ENCODE measurements at places on chromosomes 7 and 10.

GRCh38 chr10:3412646-3413045, 240.1 kb upstream of the PITRM1 start:
- DNase-seq = no peak

DNA sequence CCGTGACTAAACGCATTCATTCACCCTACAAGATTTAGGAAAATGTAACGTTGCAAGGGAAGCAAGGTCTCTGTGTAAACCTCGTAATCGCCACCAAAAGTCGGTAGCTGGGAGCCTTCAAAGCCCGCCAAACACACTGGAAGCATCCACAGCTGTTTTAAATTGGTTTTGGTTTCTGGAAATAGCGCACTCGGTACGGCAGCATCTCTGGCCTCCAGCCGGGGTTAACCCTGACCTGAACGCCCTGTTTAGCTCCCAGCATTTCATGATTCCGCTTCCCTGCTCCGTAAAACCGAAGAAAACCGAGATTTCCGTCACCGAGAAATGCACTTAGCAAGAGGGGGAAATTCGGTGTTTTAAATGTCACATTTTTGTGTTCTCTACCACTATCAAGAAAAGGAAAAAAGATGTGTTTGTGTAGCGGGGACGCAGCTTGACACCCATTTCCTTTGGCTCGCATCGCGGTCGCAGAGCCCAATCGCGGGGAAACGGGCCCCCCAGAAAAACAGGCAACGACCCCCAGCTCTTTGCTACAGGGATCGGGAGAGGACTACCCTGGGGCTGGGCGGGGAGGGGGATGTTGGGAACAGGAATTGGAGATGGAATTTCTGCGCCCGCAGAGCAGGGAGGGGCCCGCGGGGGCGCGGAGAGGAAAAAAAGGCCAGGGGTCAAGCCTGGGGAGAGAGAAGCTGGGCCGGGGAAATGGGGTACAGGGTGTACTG, 646 bp downstream of the SGCE start:
- DNase-seq = peak; percentile 42

DNA sequence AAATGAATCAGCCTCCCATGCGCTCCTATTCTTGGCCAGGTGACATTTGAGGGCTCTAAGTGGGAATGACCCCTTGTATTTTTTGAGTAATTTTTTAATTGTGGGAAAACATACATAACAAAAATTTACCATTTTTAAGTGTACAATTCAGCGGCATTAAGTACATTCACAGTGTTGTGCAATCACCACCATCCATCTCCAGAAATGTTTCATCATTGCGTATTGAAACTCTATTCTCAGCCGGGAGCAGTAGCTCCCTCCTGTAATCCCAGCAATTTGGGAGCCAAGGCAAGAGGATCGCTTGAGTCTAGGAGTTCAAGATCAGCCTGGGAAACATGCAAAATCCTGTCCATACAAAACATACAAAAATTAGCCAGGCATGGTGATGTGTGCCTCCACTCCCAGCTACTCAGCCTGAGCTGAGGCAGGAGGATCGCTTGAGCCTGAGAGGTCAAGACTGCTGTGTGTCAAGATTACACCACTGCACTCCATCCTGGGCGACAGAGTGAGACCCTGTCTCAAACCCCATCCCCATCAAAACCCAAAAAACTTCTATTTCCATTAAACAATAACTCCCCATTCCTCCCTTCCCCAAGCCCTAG, 2.5 kb downstream of the ANTXRL start:
- DNase-seq = no peak

DNA sequence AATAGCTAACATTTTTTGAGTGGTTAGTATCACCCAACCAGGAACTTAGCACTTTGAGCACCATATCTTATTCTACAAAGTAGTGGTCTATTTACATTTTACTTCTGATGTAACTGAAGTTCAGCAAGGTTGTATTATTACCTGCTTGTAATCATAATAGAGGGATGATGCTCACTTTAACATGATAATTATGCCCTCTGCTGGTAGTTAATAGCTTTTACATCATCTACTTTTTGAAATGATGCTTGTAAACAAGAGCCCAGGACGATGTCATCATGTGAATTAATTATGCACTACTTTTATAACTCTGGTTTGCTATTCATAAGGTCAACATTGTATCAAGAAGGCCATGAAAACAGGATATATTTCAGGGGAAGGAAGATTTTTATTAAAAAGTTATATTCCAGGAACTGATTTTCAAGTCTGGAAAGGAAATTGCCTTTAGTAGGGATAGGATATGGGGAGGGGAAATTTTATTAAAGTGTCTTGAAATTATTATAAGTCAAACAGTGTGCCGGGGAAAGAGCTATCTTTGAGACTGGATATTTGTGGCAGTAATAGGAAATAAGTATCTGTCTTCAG, 80.3 kb upstream of the SCIN start:
- no peak for DNase-seq

DNA sequence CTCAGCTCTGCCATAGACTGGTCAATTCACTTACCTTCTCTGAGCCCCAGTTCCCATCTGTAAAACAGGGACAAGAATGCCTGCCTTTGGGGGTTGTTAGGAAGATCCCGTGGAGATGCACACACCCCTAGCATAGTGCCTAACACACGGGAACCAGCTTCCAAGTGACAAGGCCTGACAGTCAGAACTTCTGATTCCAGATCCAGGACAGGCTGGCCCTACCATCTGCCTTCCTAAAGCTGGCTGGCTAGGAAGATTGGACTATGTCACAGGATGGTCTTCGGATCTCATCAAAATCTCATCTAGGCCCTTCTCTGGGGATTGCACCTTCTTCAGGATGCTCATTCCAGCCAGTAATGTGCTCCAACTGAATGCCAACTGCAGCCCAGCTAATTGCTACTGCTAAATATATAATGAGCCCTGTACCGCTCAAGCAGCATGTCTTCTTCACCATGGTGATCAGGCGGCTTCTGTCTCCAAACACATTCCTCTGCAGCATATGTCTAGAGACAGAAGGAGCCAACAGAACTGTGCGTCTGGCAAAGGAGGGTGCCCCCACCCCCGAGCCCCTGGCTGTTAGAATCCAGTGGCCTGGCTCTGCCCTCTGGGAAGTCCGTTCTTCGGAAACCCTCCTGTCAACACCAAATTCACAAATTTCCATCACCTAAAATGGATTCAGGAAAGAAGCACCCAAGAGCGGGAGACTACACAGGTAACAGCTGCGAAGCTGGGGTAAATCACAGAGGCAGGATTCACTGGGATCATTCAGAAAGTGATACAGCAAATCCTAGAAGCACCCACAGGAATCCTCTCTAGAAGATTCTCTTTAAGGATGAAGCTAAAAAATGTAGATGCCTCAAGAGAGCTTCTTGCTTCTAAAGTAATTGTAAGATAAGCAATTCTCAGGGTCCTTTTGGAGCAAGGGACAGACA, 142.1 kb upstream of the EEPD1 start:
- no peak for DNase-seq

DNA sequence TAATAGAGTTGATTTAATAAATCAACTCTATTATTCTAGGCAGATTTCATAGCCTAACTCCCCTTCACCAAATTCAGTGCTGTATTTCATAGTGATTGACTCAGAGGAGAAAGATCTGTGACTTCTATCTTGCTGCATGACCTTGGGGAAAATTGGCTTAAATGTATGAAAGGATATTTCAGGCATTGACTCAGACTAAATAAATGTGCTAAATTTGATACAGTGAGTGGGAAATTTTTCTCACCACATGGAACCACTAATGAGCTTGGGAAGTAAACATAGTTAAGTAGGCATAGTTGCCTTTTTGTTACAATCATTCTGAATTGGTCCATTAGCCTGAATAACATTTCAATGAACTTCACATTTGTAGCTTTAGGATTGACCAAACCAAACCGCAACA, 89.0 kb upstream of the PRPS1L1 start:
- DNase-seq = no peak

DNA sequence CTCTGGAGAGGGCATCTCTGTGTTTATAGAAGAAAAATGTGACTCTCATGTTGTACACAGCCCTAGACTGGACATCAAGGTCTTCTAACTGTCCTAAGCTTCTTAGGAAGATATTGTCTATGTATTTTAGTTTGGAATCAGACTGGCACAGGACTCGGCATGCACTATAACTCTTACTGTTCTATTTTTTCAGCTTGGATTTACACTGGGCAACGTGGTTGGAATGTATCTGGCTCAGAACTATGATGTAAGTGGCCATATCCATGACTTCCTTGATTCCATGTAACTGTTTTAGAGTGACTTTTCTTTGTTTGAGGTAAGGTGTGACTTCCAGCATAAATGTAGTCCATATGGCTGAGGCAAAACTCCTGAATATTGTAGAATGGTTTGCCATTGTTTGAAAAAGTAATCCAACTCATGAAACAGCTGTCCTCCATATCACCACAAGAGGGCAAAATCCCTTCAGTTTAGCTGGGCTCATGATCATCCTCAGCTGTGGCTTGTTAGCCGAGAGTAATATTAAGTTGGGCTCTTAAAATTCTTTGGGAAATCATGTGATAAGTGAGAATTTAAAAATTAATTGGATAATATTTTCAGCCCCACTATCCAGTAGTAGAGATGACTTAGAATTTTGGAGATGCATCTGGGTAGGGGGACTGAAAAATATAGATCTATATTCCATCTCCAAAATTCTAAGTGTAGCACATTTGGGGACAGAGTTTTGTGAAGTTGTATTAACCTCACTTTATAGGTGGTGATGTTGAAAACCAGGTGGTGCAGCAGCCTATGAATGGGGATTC, 10.4 kb downstream of the STMP1 start:
- DNase-seq = no peak
